NCI-H2081 (cell line): ENCODE measurements at places on chromosomes 11 and 22.

GRCh38 chr11:124612567-124613246 is 1.5 kb downstream of the PANX3 start:
- no peak for DNase-seq

- no peak for DNase-seq
Observed at GRCh38 chr11:100927579-100927978, 202.0 kb downstream of the PGR start.

- DNase-seq: peak; percentile 41
Observed at GRCh38 chr22:39207141-39208012, 37.4 kb downstream of the PDGFB start.

DNA sequence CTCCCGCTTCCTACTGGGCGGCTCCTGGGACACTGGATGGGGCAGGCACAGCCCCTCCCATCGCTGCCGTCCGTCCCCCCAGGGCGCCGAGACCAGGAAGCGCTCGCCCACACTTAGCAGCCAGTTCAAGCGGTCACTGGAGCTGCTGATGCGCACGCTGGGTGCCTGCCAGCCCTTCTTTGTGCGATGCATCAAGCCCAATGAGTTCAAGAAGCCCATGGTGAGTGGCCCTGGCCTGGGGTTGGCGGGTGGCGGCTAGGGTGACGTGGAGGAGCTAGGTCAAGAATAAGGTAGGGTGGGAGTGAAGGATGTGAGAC is 44.6 kb downstream of the MYO7A start:
- no peak for DNase-seq

DNA sequence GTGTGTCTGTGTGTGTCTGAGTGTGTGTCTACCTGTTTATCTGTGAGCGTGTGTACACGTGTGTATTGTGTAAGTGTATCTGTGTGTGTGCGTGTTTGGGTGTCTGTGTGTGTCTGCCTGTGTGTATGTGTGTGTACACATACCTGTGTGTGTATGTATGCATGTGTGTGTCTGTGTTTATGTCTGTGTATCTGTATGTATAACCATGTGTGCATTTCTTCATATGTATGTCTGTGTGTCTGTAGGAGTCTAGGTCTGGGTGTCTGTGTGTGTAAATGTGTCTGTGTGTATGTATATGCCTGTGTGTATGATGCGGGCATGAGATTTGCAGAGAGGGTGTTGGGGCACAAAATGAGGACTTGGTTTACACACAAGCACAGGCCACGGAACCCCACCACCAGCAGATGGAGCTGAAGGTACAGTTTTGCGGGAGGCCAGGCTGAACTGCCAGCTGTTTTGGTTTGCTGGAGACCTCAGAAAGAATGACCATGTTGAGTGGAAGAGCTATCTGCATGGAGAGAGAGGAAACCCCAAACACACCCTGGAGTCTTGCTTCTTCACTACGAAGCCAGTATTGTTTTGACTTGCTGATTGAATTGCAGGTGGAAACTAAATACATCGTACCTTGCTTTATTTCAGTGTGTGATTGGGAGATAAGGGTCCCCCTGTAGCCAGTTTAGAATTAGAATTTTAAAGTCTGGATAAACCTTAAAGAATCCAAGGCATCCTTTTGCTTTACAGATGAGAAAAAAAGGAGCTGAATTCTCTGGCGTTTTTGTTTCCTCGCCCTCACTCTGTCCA is 497.2 kb downstream of the NTM start:
- peak; percentile 85 for DNase-seq

DNA sequence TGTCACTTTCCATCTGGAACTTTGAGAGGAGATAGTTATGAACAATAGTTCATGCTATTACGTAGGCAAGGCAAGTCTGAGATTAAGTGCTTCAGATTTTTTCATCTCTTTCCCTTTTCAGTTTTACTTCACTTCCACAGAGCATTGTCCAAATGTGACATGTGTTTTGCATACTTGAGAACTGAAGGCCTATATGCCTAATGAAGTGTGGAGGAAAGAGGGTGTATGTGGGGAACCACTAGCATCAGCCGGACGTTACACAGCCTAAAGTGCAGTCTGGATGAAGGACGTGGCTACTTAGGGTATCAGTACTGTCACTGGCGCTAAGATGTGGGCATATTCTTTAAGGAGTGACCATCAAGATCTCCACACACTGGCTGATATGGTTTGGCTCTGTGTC is 26.2 kb downstream of the FANCF start:
- DNase-seq: no peak

DNA sequence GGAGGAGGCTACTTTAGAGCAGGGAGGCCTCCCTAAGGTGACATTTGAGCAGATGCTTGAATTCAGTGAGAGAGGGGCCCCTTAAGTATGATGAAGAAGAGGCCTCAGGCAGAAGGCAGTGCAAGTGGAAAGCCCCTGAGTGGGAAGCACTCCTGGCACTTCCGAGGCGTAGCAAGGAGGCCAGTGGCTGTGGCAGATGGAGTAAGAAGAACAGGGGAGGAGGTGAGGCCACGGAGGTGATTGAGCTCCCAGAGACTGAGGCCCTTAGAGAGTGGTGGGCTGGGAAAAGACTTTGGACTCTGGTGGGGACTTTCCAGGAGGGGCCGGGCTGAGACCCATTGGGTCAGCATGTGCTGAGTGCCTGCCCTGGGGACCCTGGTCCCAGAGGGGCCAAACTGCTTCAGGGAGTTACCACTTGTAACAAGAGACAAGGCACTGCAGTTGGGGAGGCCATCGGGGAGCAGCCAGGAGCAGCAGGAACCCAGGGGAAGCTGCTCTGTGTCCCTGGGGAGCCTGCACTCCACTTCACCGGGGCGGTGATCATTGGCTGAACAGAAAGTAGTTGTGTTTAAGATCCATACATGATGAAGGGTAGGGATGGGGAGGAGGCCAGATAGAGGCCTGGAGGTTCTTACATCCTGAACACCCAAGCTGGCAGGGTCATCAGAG is 2.5 kb upstream of the CENPM start:
- DNase-seq: no peak

DNA sequence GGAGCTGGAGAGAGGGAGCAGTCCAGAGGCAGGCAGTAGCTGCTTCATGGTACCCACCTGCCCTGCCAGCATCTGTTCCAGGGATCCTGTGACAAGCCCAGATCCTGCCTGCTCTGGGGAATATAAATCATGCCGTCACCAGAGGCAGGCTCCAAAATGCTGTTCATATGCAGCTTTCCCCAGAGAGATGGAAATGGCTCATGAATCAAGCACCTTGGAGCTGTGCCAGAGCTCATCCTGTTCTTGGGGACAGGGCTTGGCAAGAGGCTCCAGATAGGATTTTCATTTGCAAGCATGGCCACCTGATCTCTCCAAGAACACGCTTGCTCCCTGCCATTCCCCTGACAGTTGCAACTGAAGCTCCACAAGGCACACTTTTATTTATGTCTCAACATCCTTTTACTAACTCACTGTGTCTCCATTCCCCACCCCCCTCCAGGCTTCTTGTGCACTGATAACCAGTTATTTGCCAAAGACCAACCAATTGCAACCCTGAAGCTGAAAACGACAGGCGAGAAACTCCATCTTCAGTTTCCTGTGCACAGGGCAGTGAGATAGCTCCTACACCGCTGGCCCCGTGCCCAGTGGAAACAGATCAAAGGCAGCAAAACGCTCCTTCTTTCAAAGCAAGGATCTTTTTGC is 115.8 kb upstream of the PITPNB start:
- DNase-seq: peak; percentile 92

GRCh38 chr11:68036717-68037239 is 2.0 kb upstream of the TCIRG1 start:
- no peak for DNase-seq

- DNase-seq: no peak
Observed at GRCh38 chr22:41127451-41127850, 35.1 kb downstream of the EP300 start.

DNA sequence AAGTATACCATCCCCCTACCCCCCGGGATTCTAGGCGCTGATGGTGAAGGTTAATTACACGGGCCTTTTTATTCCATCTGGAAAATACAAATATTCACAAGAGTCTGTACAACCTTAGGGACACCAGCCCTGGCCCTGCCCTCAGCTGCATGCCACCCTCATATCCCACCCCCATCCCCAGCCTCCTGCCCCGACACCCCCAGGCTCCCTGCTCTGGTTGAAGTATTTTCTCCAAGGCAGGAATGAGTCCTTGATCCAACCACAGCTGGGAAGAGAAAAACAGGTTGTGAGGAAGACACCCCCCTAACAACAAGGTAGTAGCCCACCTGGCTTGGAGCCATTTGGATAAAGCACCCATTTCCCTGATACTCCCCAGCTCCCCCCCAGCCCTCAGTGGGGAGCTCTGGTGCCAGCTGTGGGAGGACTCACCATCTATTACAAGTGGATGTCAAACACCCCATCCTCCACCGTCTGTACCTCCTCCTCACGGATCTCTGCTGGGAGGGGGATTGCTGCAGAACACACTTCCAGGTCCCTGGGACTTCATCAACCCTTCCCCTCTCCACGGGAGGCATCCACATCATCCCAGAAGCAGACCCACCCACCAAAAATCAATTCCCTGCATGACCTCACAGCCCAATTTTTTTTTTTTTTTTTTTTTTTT is 4.0 kb upstream of the NRXN2 start:
- DNase-seq: no peak

DNA sequence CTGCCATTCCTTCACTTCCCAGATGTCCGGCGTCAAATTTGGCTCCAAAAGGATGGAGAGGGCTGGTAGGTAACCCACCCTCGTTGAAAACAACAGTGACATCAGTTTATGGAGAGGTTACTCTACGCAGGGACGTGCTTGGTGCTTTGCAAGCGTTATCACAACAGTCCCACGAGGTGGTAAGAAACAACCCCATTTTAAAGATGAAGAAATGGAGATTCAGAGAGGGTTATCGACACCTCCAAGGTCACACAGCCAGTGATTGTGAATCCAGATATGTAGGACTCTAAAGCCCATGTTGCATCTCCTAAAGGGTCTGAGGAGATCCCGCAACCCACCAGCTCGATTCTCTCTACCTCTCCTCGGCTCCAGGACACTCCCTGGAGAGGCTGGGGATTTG is 773 bp downstream of the MIAT start:
- no peak for DNase-seq

DNA sequence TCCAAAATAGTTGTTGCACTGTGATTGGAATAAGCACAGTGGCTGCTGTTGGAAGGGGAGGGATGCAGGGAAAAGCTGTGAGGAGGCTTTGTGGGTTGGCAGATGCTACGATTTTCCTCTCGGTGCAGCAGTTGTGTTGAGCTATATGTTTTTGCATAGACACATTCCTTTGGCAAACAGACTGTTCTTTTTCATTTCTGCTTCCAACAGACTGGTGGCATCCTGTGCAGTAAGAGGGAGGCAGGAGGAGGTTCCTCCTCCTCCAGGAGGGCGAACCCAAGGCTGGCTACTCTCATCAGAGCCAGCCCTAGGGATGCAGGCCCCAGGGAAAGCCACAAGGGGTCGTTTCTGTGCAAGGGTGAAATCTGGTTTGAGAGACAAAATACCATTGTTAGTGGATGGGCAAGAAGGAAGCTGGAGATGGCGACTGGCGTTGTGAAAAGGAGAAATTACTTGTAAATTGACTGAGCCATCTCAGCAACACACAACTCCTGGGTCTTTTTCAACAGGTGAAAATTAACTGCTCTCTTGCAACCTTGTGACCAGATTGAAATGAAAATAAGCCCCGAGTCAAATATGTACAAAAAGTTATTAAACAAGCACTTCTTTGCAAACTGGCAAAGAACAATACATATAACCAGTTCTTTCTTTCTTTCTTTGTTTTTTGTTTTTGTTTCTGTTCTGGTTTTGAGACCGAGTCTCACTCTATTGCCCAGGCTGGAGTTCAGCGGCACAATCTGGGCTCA is 26.5 kb upstream of the UBASH3B start:
- peak; percentile 84 for DNase-seq

DNA sequence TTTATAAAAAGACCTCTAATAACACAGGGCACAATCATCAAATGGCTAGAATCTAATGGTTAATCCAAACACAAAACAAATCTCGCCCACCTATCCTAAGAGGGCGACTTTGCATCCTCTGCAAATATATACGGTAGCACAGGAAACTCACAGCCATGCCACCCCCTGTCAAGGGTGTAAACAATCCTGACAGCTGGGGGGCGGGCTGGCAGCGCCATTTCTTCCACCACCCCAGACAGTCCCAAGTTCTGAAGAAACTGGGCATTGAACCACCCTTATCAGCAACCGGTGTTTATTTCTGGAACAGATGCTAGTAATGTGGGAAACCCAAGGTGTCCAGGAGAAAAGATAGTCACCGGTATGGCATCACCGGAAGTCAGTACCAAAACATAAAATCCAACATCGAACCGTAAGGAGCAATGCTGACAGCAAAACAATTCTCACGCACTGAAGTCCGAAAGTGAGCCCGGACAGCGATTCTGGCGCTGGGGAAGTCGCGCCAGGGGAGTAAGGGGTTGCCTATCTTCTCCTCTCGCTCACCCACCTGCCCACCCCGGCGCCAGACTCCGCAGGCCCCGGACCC is 825 bp downstream of the FBXO3 start:
- DNase-seq: peak; percentile 19

DNA sequence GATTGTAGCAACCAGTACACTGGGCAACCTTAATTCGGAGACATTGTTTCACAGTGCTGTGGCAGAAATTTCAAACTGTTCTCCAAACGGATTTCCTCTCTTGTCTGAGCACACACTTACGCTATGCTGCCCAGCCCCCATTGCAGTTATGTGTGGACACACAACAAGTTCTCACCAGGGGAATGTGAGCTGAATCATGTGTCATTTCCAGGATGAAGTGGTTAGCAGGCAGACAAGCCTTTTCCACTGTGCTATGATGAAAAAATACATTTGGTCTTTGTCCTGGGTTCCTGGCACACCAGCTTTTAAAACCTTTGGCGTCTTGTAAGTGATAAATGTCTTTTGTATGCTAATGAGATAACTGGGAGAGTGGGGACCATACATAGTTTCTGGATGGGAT is 46.9 kb upstream of the SYT9 start:
- DNase-seq: no peak

DNA sequence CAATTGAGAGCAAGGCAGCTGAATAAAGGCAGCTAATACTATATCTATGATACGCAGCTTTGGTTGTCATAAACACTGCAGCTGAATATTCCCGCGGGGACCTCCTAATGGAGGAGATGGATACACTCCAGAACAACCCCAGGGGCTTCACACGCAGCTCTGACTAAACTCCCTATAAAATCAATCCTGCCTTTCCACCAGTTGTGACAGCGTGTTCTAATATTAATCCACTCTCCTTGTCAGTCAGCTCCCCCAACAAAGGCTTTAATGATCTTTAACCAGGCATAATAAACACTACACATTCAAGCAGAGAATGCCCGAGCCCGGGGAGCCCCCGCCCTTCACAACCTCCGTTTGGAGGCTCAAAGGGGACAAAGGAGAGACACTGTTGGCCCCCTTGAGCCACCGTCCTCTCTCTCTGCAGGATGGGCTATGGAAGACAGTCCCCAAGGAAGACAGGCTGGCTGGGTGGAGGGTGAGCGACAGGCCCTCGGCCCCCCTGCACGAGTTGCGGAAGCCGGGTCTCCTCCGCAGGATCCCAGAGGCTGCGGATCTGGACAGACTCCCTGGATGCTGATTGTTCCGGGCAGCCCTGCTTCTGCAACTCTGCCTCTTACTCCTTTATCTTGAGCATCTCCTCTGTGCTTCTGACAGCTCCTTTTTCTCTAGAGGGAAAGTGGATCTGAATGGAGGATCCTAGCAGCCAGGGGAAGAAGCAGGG is 565.2 kb downstream of the BUD13 start:
- peak; percentile 84 for DNase-seq
